NCI-H1105 treated with DMSO at 0.1 percent for 48 hours (cell line): ENCODE measurements at places on chromosomes 6 and 20.

- no peak for DNase-seq
These were observed 61.1 kb upstream of the GTSF1L start for GRCh38 chr20:43787937-43788336.

GRCh38 chr6:87939776-87940175, 107.9 kb upstream of the SPACA1 start:
- no peak for DNase-seq

DNA sequence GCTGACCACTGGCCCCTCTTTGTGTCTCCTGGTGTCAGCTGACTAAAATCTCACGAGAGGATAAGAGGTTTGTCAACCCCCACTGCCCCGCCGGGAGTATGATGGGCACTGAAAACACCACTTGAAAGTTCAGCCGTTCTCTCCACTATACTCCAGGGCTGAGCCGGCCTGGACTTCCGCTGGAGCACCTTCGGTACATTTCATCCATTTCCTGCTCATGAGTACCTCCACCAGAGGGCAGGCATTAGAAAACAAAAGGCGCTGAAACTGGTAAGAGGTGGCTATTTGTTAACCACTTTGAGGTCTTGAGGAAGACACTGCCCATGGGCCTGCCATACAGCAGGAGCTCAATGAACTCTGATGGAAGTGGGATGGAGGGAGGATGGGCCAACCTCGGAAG, 17.9 kb upstream of the ANKRD60 start:
- DNase-seq, result peak; percentile 2

GRCh38 chr20:10219452-10219791, 792 bp downstream of the SNAP25 start:
- DNase-seq, result peak; percentile 75

DNA sequence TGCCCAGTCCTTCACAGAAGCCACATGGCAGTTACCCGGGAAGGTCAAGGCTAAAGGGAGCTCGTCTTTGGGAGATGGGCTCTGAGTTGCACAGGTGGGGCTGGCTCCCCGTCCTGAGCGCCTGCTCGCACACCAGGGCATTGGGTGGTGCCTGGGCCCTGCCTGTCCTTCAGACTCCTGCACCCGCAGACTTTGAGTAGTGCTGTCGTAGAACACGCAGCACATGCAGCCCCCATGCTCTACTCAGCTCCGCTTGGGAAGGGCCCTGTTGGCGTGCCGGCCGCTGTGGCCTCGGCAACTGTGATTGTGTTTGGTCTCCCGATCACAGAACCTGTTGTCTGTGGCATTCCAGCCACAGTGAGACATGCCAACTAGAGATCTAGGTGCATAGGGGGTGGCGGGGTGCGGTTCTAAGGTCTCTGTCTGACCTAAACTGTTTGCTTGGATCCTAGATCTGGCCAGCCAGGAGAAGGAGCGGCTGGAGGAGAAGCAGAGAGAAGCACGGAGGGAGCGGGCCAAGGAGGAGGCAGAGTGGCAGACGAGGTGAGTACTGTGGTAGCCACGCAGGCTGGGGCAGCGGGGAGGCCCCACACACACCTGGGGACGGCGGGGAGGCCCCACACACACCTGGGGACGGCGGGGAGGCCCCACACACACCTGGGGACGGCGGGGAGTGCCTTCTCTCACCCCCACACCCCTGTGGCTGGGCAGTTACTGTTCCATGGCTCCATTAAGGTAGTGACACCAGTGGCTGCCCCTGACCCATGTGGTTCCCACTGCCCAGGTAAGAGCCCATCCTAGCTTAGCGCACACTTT, 11.3 kb upstream of the ADRM1 start:
- DNase-seq, result no peak

DNA sequence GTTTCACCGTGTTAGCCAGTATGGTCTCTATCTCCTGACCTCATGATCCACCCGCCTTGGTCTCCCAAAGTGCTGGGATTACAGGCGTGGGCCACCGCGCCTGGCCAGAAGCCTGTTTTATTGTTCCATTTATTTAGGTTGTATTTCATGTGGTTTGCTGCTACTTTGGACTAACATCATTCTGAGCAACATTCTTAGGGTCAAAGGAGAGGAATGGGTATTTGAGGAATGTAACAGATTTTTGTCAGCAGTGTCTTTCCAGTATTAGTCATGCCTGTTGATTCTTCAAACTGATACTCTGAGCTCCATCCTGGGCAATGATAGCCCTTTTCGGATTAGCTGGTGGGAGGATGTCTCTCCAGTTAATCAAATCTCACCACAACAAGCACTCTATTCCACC, 213.0 kb upstream of the CITED2 start:
- no peak for DNase-seq

DNA sequence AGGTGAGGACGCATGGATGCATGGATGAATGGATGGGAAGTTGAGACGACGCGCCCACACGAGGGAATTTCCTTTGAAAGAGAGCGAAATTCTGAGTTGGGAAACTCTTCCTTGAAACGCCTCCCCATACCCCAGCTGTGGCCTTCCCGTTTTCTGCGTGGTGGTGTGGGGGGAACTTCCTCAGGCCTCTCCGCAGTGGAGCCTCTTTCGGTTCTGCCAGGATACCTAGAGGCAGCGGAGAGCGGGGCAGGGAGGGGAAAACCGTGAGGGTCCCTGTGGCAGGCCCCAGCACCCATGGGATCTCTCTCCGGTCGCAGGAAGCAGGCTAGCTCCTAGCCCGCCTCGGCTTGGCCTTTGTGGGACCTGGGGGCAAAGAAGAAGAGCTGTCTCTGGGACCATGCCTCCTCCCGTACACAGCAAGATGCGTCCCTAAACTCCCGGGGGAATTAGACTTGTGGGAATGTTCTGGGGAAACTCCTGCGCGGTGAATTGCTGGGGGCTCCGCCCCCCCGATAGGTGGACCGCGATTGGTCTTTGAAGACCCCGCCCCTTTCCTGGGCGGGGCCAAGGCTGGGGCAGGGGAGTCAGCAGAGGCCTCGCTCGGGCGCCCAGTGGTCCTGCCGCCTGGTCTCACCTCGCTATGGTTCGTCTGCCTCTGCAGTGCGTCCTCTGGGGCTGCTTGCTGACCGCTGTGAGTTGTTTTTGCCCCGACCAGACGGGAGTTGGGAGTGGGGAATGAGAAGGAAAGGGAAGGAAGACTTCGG, at the start of gene CD40:
Gene CD40, plus strand, starts transcription at position 611 of the 764 bp plus-strand sequence. Its CDS starts 30 bp downstream, at position 641.
- no peak for DNase-seq

- DNase-seq, result peak; percentile 24
These were observed 157.7 kb upstream of the MMS22L start for GRCh38 chr6:97440590-97441176.

- DNase-seq, result peak; percentile 15
These were observed at the start of gene GID8 for GRCh38 chr20:62938105-62938888. Gene GID8 (plus strand): TSS chr20:62938147. CDS start chr20:62941503, 3,356 bp downstream.

- DNase-seq, result no peak
These were observed 1.6 kb downstream of the PPARD start for GRCh38 chr6:35343835-35344550.

GRCh38 chr6:128504003-128504654, 16.3 kb downstream of the PTPRK start:
- peak; percentile 48 for DNase-seq

DNA sequence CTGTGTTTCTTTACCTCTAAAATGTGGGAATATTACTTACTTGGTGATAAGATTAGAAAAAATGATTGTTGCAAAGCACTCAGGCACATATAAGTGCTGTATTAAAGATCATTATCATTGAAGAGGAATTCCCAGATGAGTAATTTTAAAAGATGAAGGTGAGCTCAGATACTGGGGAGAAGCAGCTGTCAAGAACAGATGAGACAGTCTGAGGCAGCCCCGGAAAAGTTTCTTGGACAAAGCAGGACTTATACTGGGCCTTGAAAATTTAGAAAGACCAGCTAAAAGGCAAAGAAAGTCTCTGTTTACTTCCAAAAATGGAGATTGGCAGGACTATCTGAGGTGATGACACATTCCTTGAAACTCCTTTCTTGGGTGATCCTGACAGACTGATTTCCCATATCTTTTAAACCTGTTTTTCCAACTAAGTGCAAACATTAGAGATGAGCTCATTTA, 93.8 kb upstream of the MARCKS start:
- DNase-seq, result no peak

DNA sequence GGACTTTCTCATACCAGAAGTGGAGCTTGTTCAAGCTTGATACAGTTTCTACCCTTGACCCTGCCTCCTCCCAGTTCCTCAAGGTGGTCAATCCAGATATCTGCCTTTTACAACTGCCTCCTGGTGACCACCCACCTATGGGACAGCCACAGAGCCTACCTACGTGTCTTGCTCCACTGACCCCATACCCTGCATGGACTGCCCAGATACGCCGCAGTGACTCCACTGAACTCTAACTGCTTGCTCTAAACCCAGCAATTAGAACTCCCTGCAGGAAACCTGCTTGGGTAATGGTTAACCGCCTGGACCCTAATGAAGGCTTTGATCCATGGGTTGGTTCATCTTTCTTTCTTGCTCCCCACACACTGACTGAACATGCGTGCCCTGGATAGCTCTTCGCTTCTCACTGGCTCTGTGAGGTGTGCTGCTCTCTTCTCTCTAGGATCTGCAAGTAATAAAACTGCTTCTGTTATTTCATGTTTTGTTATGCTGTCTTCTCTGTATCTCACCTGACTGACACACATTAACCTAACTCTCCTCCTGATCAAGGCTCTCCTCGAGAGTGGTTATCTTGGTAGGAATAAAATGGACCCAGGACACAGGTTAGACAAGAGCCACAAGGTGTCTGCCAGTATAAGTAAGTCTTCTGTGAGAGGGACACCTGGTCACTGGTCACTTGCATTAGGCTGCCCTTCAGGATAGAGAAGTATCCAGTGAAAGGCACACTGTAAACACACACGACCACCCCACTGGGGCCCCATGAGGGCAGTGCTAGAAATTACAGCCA, 79.2 kb downstream of the CHD6 start:
- DNase-seq, result no peak

- DNase-seq, result no peak
These were observed 2.0 kb upstream of the HBS1L start for GRCh38 chr6:135056632-135057031.

DNA sequence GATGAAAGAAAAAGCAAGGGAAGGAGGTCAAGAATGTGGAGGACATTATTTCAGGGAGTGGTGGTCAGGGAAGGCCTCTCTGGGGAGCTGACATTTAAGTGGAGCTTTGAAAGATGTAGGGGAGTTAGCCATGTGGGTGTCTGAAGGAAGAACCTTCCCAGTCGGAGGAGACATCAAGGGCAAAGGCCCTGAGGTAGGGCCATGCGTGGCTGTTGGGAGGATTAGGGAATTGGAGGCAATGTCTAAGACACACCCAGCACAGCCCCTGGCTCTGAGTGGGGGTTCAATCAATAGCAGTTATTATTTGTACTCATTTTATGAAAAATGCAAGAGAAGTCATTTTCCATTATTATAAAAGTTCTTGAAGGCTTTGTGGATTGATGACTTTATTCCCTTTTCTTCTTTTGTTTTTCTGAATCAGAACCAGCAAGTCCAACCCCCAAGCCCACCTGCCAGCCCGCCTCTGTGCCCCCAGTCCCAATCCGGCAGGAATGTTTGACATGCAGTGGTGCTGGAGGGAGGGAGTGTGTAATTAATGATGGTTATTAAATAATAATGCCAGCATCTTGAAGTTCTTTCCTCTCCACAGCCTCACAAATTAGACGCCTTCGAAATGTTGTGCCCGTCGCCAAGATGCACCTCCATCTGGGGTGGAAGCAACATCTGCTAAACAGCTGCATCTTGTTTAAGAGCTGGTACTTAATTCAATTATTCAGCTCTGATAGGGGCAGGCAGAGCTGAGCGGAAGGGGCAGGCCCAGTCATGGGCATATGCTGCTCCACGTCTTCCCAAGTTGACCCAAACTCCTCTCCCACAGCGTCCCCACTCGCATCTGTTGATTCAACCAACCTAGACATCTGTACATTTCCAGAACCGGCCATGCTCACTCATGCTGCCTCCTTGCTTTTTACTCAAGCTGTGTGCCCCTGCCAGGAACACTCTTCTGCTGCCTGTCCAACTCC, 81.3 kb upstream of the SIRPA start:
- DNase-seq, result no peak

DNA sequence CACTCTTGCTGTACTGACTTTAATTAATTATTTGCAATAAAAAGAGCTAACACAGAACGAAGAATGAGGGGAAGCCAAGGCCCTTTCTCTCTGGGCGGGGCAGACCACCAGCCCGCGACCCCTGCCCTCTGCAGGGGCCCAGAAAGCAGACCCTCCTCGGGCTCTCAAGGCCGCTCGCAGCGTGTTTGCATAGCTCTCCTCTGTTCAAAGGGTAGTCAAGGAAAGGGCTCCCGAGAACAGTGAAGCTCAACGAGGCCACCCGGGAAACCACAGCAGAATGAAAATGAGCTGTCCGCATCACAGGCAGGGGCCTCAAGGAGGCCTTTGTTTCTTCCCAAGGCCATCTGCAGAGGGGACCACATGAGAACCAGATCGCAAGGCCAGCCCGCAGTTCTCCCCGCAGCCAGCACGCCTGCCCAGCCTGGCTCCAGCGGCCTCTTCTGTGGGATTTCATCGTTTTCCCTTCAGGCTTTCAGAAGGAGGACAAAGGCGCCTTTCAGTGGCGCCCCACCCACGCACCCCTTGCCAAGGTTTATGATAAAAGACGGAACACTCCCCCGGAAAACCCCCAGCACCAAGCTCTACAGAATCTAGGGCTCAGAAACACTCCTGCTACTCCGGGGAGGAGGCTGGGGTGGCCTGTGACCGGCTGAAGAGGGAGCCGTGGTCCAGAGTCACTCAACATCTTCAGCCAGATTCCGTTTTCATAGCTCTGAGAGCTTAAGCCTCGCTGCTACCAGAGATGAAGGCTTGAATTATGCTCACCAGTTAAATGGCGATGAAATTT, 25.3 kb downstream of the ACSS1 start:
- DNase-seq, result no peak

- DNase-seq, result no peak
These were observed 31.5 kb downstream of the PMEPA1 start for GRCh38 chr20:57678340-57678739.

DNA sequence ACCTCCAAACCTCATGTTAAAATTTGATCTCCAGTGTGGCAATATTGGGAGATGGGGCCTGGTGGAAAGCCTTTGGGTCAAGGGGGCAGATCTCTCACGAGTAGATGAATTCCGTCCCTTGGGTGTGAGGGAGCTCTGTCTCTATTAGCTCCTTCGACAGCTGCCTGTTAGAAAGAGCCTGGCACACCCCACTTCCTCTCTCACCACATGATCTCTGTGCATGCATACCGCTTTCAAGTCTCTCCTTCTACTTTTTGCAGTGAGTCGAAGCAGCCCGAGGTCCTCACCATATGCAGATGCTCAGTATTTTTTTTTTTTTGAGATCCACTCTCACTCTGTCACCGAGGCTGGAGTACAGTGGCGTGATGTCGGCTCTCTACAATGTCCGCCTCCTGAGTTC, 176.9 kb downstream of the SYNDIG1 start:
- no peak for DNase-seq
